ENCODE measurements at places on chromosomes 3 and 15. TPM values are rescaled to one million over a fixed set of nuclear protein-coding genes. Genes with fewer than 3 reads are reported as not detected.
A peak's percentile ranks its signal among the peaks of the same experiment; 100 is the strongest.

OR5H15 gene
- total RNA-seq: not detected

GRCh38 chr3:42683875-42684598 is 1.3 kb upstream of the KLHL40 start:
- no peaks in the 10 kb centered on the region for H3K4me1 ChIP-seq
- no peaks in the 10 kb centered on the region for H3K27me3 ChIP-seq
- H3K4me3 ChIP-seq: no peak overlapping the region
- no peak for DNase-seq

ABCC5 gene
- total RNA-seq: 24.3 TPM

DNA sequence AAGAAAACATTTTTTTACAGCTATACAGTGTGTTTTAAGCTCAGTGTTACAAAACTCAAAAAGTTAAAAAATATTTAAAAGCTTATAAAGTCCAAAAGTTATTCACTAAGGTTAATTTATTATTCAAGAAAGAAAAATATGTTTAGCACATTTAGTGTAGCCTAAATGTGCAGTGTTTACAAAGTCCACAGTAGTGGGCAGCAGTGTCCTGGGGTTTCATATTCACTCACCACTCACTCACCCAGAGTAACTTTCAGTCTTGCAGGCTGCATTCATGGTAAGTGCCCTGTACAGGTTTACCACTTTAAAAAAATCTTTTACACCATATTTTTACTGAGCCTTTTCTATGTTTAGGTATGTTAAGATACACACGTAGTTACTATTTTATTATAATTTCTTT is 300.2 kb upstream of the TRIM42 start:
- H3K4me1 ChIP-seq: peaks cover 10% of the 10 kb centered on the region
- H3K27me3 ChIP-seq: no peaks in the 10 kb centered on the region
- no peak overlapping the region for H3K27ac ChIP-seq

DHFR2 gene
- 7.0 TPM for total RNA-seq

DNA sequence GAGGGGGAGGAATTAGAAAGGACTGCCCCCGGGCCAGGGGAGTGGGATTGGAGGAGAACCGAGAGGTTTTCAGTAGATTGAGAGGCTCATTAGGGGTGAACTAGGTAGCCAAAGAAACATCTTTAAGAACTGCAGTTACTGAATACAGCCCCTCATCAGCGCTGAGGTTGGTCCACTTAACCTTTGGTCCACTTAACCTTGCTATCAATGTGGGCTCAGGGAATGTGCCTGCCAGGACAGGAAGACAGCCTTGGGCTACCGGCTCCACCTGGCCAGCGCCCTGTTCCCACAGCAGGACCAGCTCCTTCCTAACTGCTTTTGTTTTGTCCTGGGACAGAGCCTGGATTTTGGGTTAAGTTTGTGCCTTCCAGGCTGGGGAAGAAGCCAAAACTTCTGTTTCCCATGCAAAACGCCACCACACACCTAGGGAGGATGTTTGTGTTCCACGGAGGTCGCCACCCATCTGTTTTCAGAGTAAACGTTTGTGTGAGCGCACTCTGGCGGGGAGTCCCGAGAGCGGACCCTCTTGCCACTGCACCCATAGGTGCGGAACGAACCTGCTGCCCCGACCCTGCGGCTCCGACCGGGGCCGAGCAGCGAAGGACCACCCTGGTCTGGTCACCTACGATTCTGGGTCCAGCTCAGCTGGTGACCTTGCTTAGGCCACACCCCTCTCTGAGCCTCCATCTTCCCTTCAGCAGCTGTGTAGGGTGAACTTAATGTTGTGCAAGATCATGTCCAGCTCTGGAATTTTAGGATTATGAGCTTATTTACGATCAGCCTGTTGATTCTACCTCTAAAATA is 107.4 kb downstream of the VGLL4 start:
- H3K27ac ChIP-seq: no peak overlapping the region
- H3K4me1 ChIP-seq: peaks cover 16% of the 10 kb centered on the region
- H3K27me3 ChIP-seq: no peaks in the 10 kb centered on the region
- H3K36me3 ChIP-seq: no peaks in the 10 kb centered on the region
- DNase-seq: no peak
- H3K4me3 ChIP-seq: no peak overlapping the region

TAGLN3 gene
- 2.6 TPM for total RNA-seq

- no peaks in the 10 kb centered on the region for H3K36me3 ChIP-seq
- no peak for DNase-seq
- no peaks in the 10 kb centered on the region for H3K27me3 ChIP-seq
- H3K4me3 ChIP-seq: no peak overlapping the region
- no peak overlapping the region for H3K27ac ChIP-seq
Measured at GRCh38 chr3:184479426-184480126, 82.0 kb upstream of the EPHB3 start.

GRCh38 chr3:77427528-77427927 is 387.6 kb downstream of the ROBO2 start:
- DNase-seq: no peak
- H3K27me3 ChIP-seq: no peaks in the 10 kb centered on the region
- no peak overlapping the region for H3K4me3 ChIP-seq

GRCh38 chr3:179673523-179673922 is 20.7 kb downstream of the USP13 start:
- no peaks in the 10 kb centered on the region for H3K27me3 ChIP-seq
- H3K27ac ChIP-seq: peak overlapping the region; percentile 98
- H3K36me3 ChIP-seq: no peaks in the 10 kb centered on the region
- H3K4me3 ChIP-seq: no peak overlapping the region
- DNase-seq: peak; percentile 79
- H3K4me1 ChIP-seq: peaks cover 44% of the 10 kb centered on the region

GASK1A gene
- 9.1 TPM for total RNA-seq

DNA sequence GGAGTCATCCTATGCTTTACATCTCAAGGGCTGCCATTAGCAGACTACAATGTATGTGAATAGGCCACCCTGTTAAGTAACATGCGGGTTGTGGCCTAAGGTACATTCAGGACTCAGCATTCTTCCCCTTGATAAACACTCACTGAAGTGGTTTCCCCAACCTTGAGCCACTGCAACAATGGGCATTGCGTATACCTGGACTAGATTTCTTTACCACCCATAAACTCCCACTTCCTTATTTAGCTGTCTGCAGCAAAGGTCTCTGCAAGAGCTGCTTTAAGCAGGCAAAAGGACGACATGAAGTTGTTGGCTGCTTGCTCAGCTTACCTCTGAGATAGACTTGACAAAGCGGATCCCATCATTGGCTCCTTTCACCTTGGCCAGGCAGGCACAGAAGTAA is 16.2 kb downstream of the FYCO1 start:
- peak overlapping the region; percentile 58 for H3K27ac ChIP-seq
- peaks cover 48% of the 10 kb centered on the region for H3K4me1 ChIP-seq
- H3K4me3 ChIP-seq: no peak overlapping the region

LRRC2 gene
- 37.4 TPM for total RNA-seq

PRR23E gene
- not detected for total RNA-seq

PATL2 gene
- 2.4 TPM for total RNA-seq

FAM107A gene
- 89.9 TPM for total RNA-seq

DNAJA4 gene
- total RNA-seq: 9.5 TPM

ARGFX gene
- not detected for total RNA-seq

GRCh38 chr15:83690676-83691075 is 36.8 kb downstream of the ADAMTSL3 start:
- no peaks in the 10 kb centered on the region for H3K4me1 ChIP-seq
- no peaks in the 10 kb centered on the region for H3K27me3 ChIP-seq
- no peaks in the 10 kb centered on the region for H3K36me3 ChIP-seq
- DNase-seq: no peak
- no peak overlapping the region for H3K4me3 ChIP-seq
- H3K27ac ChIP-seq: no peak overlapping the region

DNA sequence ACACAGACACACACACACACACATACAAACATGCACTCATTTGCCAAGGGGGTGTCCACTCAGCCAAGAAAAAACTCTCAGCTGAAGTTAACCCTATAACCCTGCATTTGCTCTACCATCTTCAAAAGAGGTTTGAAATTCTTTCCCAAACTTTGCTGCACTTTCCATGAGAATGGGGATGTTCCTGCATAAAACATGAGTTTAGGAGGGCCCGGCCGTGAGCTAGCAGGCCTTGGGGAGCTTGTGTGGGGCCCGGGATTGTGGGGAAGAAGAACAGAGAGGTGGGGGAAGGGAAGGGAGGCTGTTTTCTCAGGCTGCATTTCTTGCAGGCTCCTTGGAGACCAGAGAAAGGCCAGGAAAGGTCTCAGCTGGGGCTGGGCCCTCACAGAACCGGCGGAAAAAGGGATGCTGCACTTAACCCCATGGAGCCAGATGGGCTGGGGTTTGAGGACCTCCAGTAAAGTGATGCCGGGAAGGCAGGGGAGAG is 40.8 kb downstream of the SEMA5B start:
- peaks cover 7% of the 10 kb centered on the region for H3K4me1 ChIP-seq
- no peak for DNase-seq

DNA sequence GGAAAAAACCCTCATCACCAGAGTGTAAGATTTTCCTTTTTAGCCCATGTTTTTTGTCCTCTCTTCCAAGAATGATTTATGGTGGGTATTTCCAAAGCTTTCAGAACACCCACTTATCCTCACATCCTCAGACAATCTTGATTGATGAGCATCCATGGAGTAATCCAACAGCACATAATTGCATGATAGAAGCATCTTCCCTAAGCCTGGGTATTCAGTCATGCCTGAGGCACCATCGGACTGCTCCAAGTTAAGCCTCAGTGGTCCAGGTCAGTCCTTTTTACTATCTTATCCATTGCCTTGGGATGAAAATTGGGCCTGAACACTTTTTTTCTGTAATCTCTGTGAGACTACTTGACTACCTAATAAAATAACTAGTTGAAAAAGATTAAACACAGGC is 676.0 kb upstream of the SEMA6D start:
- no peaks in the 10 kb centered on the region for H3K4me1 ChIP-seq
- no peaks in the 10 kb centered on the region for H3K36me3 ChIP-seq
- no peak overlapping the region for H3K4me3 ChIP-seq
- DNase-seq: no peak

DNA sequence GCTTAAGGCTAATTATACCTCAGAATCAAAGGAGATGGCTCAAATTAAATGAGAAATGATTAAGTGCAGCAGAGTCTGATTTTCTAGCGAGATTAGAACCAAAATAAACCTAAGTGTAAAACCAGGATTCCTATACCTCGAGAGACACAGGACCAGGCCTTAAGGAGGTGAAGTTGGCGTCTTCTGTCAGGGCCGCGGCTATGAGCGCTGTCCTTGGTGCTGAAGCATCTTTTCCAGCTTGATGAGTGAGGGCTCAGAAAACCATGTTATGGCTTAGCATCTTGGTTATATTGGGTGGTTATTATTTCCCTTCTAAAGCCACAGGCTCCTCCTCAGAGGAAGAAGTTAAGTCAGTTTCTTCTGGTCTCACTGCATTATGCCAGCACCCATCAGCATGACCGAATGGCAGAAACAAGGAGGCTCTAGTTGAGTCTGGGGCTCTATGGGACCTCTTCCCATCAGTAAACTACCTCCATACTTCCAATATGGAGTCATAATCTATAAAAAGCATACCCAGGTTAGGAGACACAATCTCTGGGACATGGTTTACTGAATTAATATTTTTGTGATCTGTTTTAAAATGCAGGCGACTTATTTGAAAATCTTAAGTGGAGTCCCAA is 120.1 kb upstream of the NMNAT3 start:
- no peak overlapping the region for H3K4me3 ChIP-seq
- H3K36me3 ChIP-seq: no peaks in the 10 kb centered on the region
- peak; percentile 47 for DNase-seq
- no peaks in the 10 kb centered on the region for H3K27me3 ChIP-seq
- H3K4me1 ChIP-seq: no peaks in the 10 kb centered on the region
- H3K27ac ChIP-seq: no peak overlapping the region

GRCh38 chr3:122299872-122300460 is 25.1 kb upstream of the CSTA start:
- DNase-seq: no peak
- no peak overlapping the region for H3K27ac ChIP-seq
- H3K4me1 ChIP-seq: no peaks in the 10 kb centered on the region
- no peaks in the 10 kb centered on the region for H3K36me3 ChIP-seq
- no peak overlapping the region for H3K4me3 ChIP-seq

SKOR1 gene
- 0.81 TPM for total RNA-seq

GRCh38 chr3:171347301-171348039 is 112.7 kb downstream of the TNIK start:
- no peak overlapping the region for H3K4me3 ChIP-seq
- H3K27ac ChIP-seq: no peak overlapping the region
- DNase-seq: no peak
- peaks cover 22% of the 10 kb centered on the region for H3K4me1 ChIP-seq
- H3K36me3 ChIP-seq: no peaks in the 10 kb centered on the region

GRCh38 chr3:173402656-173403055 is 5.1 kb downstream of the NLGN1 start:
- H3K4me1 ChIP-seq: no peaks in the 10 kb centered on the region
- H3K27ac ChIP-seq: no peak overlapping the region
- no peak overlapping the region for H3K4me3 ChIP-seq
- DNase-seq: no peak

GRCh38 chr15:40115670-40116093 is 7.0 kb upstream of the BMF start:
- no peak overlapping the region for H3K27ac ChIP-seq
- no peaks in the 10 kb centered on the region for H3K27me3 ChIP-seq
- no peaks in the 10 kb centered on the region for H3K4me1 ChIP-seq
- peak; percentile 58 for DNase-seq

GABRA5 gene
- not detected for total RNA-seq

GRCh38 chr3:106305882-106306435 is 437.1 kb upstream of the CBLB start:
- DNase-seq: no peak
- H3K4me1 ChIP-seq: no peaks in the 10 kb centered on the region
- no peaks in the 10 kb centered on the region for H3K36me3 ChIP-seq
- no peaks in the 10 kb centered on the region for H3K27me3 ChIP-seq
- H3K4me3 ChIP-seq: no peak overlapping the region
- no peak overlapping the region for H3K27ac ChIP-seq

DNA sequence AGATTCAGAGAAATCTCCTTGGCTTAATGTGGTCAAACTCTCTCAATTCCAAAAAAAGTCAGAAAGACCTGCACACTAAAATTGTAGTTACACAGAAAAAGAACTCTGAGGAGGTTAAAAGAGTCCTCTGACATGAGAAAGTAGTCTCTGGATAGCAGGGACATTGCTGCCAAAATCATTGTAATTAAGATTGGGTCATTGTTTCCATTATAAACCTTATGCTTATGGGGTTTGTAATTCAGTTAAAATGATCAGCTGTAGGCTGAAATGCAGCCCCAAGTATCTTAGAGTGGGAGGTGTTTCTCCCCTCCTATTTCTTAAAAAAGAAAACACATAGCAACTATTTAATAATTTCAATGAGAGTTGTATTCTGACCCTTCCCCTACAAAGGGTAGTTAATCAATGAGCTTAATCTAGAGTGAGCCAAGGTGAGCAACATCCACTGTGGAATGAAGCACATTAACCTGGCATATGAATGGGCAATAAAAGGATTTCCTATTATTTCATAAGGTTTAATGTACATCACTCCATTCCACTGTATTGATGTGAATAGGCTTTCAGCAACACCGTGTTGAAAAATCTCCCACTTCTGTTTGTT is 406.9 kb downstream of the TIGIT start:
- DNase-seq: no peak
- H3K4me1 ChIP-seq: peaks cover 7% of the 10 kb centered on the region
- H3K36me3 ChIP-seq: no peaks in the 10 kb centered on the region
- H3K4me3 ChIP-seq: no peak overlapping the region

DNA sequence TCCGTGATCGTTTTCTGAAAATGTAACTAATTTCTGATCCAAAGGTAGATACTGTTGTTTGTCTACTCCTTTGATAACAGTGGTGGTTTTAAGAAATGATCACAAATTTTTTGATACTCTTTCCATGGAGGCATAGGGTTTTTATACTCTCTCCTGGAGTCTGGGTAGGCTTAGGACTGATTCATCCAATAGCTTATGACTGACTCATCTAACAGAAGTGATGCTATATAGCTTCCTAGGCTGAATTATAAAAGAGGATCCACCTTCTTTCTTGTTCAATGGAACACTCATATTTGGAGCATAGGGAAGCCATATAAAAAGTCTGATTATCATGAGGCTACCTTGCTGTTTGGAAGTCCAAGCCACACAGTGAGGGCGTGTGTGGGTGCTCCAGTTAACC is 84.3 kb downstream of the CHST2 start:
- H3K4me3 ChIP-seq: no peak overlapping the region
- no peak for DNase-seq
- no peaks in the 10 kb centered on the region for H3K27me3 ChIP-seq
